EH (cell line): ENCODE measurements at places on chromosomes 5 and 9.
A peak's percentile ranks its signal among the peaks of the same experiment; 100 is the strongest.

- DNase-seq: no peak
Measured at GRCh38 chr5:135655468-135655815, 76.7 kb upstream of the CXCL14 start.

- DNase-seq: no peak
Measured at GRCh38 chr5:135227064-135228022, 171.7 kb downstream of the MACROH2A1 start.

- DNase-seq: peak; percentile 64
Measured at GRCh38 chr5:10577371-10578292, 13.8 kb downstream of the ANKRD33B start.

DNA sequence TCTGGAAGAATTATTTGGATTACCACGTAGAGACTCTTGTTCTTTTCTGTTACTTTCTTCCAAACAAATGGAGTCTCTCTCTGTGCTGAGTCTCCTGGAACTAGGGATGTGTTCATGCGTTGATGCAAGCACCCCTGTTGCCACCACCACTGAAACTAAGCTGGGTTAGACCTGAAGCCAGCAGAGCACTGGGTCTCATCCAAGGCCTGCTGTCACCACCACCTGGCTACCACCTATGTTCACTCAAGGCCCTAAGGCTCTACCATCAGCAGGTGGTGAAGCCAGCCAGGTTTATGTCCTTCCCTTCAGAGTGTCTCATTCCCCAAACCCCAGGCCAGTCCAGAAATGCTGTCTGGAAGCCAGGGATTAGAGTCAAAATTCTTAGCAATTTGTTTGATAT is 13.3 kb downstream of the RIC1 start:
- no peak for DNase-seq

GRCh38 chr9:15942831-15943424 is 390.1 kb downstream of the CCDC171 start:
- no peak for DNase-seq

DNA sequence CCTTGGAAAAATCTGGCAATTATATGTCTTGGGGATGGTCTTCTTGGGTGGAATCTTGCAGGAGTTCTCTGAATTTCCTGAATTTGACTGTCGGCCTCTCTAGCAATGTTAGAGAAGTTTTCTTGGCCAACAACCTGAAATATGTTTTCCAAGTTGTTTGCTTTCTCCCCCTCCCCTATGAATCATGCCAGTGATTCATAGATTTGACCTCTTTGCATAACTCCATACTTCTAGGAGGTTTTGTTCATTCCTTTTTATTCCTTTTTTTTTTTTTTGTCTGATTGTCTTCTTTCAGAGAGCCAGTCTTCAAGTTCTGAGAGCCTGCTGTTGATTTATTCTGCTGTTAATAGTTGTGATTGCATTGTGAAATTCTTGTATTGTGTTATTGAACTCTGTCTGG is 56.7 kb upstream of the SLC44A1 start:
- peak; percentile 76 for DNase-seq

- DNase-seq: no peak
Measured at GRCh38 chr5:82447913-82448312, 169.8 kb upstream of the RPS23 start.

- peak; percentile 80 for DNase-seq
Measured at GRCh38 chr9:132631280-132631679, 38.5 kb downstream of the DDX31 start.

- DNase-seq: peak; percentile 95
Measured at GRCh38 chr9:109349421-109349846, 28.6 kb upstream of the EPB41L4B start.

GRCh38 chr9:2125906-2126305 is 110.8 kb downstream of the SMARCA2 start:
- peak; percentile 5 for DNase-seq

GRCh38 chr5:150661086-150661485 is at the start of gene MYOZ3:
Gene MYOZ3 (plus strand): TSS chr5:150661251. CDS start chr5:150662942, 1,691 bp downstream.
- DNase-seq: no peak

DNA sequence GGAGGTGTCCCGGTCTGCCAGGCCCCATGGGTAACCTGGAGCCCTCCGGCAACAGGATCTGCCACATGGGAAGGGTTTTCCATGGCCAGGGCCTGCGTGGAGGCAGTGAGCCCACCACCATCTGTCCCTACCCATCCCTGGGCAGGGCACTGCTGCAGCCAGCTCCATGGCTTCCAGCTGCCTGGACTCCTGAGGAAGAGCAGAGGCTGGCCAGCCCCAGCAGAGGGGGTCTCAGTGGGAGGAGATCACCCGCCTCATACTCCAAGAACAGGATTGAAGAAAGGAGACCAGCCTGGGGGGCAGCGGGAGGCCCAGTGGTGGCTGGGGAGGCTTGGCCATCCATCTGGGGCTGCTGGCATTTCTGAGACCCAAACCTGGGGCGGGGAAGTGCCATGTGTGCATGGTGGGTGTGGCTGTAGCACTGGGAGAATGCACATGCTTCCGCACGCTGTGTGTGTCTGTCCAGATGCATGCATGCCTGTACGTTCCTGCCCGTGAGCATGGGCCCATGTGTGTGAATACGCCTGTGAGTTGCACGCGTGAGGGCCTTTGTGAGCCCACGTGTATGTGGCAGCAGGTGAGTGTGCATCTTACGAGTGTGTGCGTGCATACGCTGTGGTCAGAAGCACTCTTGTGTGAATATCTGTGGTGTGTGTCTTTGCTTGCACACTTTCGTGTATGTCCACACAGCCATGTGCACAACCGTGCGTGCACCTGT is 78.5 kb downstream of the LMX1B start:
- DNase-seq: no peak

DNA sequence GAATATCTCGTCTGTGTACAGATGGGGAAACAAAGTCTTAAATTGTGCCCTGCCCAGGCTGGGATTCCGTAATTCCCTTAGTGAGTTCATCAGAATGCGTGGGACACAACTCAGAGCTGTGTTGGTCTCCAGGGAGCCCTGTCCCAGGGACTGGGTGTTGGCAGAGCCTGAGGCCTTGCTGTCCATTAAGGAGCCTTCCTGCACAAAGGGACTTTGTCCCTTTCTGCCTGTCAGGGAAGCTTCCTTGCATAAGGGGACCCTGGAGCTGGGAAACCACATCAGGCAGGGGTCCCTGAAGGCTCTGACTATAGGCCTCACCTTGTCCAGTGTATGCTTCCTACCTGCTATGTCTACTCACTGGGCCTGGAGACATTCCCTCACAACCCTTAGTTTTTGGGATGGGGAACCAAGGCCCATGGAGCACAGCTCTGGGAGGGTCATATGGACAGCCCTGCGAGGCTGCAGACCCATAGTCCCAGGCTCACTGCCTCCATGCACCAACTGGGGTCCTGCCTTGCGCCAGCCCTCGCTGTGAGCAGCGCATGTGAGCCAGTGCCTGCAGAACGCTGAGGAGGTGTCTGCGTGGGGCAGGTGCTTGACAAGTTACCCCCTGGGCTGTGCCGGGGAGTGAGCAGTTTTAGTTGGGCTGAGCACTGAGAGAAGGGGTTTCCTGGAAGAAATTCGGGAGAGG is 1.6 kb downstream of the CARD19 start:
- DNase-seq: peak; percentile 21

DNA sequence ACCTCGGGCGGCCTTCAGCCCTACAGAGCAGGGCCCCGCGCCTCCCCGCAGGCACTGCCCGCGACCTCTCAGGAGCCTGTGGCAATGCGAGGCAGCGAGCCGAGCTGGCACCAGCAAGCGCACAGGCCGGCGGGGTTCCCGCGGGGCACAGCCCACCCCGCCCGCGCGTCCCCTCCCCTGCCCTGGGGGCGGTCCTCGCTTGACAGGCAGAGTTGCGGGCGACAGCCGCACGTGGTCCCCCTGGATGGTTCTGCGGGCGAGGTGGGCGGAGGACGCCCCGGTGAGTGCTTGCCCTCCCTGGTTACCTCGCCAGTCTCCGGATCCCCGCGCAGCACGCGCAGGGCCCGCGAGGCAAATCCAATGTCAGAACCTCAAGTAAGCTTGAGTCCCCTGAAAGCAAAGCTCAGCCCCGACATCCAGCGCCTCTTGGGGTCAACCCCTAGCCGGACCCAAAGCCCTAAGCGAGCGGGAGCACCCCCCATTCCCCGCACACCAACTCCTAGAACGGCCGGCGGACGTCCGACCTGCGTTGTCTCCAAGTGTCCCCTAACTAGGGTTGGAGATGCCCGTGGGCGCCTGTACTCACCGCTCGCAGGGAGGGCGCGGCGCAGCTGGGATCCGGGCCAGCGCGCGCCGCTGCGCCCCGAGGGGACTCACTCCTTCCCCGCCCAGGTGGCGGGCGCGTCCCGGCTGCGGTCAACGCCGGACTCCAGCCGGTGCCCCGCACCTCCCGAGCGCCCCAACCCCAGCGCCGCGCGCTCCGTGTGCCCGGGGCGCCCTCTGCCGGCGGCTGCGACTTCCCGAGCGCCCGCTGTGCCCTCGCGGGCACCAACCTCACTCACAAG is at the start of gene DRD1:
DRD1 (minus strand) TSS at position 123 of the 845 bp plus-strand sequence. CDS start 1,083 bp downstream, outside the sequence.
- DNase-seq: peak; percentile 20

GRCh38 chr9:78664370-78664769 is 367.4 kb downstream of the PSAT1 start:
- DNase-seq: peak; percentile 15

DNA sequence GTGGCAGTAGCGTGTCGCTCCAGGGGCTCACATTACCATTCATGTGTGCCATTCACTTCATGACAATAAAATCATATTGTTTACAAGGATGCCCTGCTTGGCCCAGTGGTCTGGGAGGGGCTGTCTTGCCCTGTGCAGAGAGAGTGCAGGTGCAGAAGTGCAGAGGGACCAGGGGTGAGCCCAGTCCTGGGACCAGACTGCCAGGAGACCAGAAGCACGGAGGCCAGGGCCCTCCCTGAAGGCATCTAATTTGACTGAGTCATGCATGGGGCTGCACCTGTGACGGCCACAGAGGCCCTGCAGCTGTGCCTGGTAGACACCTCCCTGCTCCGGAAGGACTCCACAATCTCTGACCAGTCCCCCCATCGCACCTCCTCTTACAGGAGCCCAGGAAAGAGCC is 164.4 kb upstream of the FOXD4L5 start:
- no peak for DNase-seq

- DNase-seq: no peak
Measured at GRCh38 chr9:111795557-111795839, 761 bp upstream of the SHOC1 start.

GRCh38 chr5:44441460-44441859 is 52.2 kb upstream of the FGF10 start:
- DNase-seq: no peak

GRCh38 chr9:93156475-93157008 is 22.5 kb upstream of the NINJ1 start:
- DNase-seq: no peak
